ENCODE measurements at places on chromosomes 1 and 21. TPM values are rescaled to one million over a fixed set of nuclear protein-coding genes. Genes with fewer than 3 reads are reported as not detected.
A peak's percentile ranks its signal among the peaks of the same experiment; 100 is the strongest.

GRCh38 chr1:176029155-176029554 is 177.9 kb downstream of the COP1 start:
- no peak overlapping the region for H3K4me3 ChIP-seq
- no peak for DNase-seq
- H3K36me3 ChIP-seq, result peaks cover 11% of the 10 kb centered on the region
- no peak overlapping the region for H3K27ac ChIP-seq
- H3K4me1 ChIP-seq, result peaks cover 19% of the 10 kb centered on the region

DNA sequence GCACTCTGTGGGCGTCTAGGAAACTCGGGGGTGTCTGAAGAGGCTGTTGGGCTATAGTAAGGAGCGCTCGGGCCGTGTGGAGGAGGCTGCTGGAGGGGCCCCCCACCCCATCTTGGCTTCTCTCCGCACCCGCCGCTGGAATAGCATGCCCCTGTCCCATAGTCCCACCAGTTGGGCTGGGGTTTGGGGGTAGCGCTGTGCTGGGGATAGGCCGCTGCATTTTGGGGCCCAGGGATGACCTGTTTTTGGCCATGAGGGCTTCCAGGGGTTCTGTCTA is 511 bp downstream of the EFNA3 start:
- H3K27me3 ChIP-seq, result peaks cover 41% of the 10 kb centered on the region
- H3K4me3 ChIP-seq, result peak overlapping the region; percentile 72
- DNase-seq, result no peak
- peaks cover 2% of the 10 kb centered on the region for H3K36me3 ChIP-seq

DNA sequence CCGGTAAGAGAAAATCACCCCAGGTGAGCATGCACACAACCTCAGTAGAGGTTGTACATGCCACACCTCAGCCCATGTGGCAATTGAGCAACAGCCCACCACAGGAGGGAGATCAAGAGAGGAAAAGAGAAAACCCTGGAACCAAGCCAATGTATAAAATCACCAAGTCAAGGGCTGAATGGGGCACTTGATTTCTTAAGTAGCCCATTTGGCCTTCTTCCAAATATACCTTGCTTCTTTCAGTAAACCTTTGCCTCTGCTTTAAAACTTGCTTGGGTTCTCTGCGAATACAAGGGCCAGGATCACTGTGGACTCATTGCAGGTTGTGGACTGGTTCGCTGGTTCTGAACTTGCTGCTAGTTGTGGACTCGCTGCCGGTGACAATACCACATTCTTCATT is 1814.0 kb downstream of the PLA2G4A start:
- H3K4me3 ChIP-seq, result no peak overlapping the region
- H3K36me3 ChIP-seq, result no peaks in the 10 kb centered on the region
- H3K27me3 ChIP-seq, result no peaks in the 10 kb centered on the region

GRCh38 chr1:178418284-178418955 is 78.3 kb downstream of the CLEC20A start:
- H3K4me1 ChIP-seq, result no peaks in the 10 kb centered on the region
- no peak overlapping the region for H3K27ac ChIP-seq
- peaks cover under 1% of the 10 kb centered on the region for H3K27me3 ChIP-seq
- no peak for DNase-seq
- no peak overlapping the region for H3K4me3 ChIP-seq

DNA sequence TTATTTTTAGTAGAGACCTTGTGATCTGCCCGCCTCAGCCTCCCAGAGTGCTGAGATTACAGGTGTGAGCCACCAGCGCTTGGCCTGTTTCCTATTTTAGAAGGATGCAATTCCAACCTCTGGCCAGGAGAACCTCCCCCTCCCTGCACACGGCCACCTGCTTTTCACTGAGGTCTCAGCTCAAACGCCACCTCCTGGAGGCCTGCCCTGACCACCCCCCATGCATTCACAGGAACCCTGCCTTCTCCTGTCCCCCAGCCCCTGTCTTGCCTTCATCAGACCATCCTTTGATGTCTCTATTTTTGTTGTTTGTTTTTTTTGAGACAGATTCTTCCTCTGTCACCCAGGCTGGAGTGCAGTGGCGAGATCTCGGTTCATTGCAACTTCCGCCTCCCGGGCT is 2.3 kb downstream of the SRM start:
- peaks cover 7% of the 10 kb centered on the region for H3K36me3 ChIP-seq
- DNase-seq, result no peak
- no peaks in the 10 kb centered on the region for H3K27me3 ChIP-seq
- no peak overlapping the region for H3K27ac ChIP-seq
- peak overlapping the region; percentile 29 for H3K4me3 ChIP-seq

DNA sequence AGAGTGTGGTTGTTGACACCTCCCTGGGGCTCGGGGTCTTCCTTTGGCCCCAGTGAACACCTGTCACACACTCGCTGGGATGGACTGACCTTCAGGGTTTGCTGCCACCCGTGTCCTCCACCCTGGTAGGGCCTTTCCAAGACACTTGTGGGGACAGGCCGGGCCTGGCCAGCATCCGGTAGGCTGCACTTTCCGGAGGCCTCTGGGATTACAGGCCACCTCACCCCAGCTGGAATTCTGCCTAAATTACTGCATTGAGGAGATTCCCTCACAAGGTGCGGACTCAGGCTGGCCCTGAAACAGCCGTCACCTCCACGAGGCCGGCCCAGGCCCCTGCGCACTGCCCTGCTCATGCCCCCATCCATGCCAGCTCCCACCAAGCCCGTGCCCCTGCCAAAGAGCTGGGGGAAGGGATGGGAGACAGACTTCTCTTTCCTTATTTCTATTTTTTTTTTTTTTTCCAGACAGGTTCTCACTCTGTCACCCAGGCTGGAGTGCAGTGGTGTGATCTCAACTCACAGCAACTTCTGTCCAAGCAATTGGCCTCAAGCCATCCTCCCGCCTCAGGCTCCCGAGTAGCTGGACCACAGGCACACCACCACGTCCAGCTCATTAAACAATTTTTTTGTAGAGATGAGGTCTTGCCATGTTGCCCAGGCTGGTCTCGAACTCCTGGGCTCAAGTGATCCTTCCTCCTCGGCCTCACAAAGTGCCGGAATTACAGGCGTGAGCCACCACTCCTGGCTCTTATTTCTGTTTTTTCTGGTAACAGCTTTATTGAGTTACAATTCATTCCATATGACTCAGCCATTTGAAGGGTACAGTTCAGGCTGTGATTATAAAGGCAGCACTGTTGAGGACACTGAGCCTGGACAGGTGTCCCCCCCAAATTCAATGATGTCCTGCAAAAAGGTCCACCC is 11.3 kb downstream of the CSTB start:
- no peak for DNase-seq
- no peaks in the 10 kb centered on the region for H3K36me3 ChIP-seq
- H3K27me3 ChIP-seq, result no peaks in the 10 kb centered on the region
- H3K27ac ChIP-seq, result no peak overlapping the region

DNA sequence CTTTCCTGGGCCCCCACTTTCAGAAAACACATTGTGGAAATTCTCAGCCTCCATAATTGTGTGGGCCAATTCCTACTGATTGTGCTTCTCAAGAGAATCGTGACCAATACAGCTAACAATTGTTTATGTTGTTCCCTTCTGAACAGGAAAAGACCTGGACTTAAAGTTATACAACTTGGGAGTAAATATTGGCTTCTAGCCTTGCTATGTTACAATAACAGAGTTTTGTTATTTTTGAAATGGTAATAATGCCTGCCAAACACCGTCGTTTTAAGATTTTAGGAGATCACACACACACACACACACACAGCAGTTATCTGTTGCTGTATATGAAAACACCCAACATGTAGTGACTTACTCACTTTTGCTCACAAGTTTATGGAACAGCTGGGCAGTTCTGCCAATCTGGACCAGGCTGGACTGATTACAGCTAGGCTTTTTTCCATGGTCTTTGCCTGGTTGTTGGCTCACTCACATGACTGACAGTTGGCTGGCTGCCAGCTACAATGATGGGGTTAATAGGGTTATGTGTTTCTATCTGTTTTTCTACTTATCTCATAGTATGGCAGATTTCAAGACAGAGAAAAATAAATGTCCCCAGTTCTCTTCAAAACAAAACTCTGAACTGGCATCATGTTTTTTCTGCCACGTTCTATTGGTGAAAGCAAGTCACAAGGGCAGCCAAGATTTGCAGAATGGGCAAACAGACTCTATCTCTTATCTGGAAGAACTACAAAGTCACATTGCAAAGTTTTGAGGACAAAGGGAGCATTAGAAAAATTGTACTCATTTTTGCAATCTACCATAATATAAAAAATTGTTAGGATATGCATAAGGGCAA is 447.5 kb downstream of the NEGR1 start:
- no peaks in the 10 kb centered on the region for H3K36me3 ChIP-seq
- DNase-seq, result no peak
- H3K4me3 ChIP-seq, result no peak overlapping the region
- H3K27me3 ChIP-seq, result no peaks in the 10 kb centered on the region

GRCh38 chr1:234844479-234845031 is 234.6 kb upstream of the IRF2BP2 start:
- H3K27me3 ChIP-seq, result no peaks in the 10 kb centered on the region
- H3K27ac ChIP-seq, result peak overlapping the region; percentile 90
- DNase-seq, result peak; percentile 26
- peaks cover 96% of the 10 kb centered on the region for H3K4me1 ChIP-seq
- H3K36me3 ChIP-seq, result peaks cover 6% of the 10 kb centered on the region

- no peak for DNase-seq
- H3K4me1 ChIP-seq, result peaks cover 39% of the 10 kb centered on the region
- no peaks in the 10 kb centered on the region for H3K27me3 ChIP-seq
- H3K4me3 ChIP-seq, result peak overlapping the region; percentile 96
- H3K27ac ChIP-seq, result no peak overlapping the region
Observed at GRCh38 chr1:28326984-28327383, 1.9 kb upstream of the MED18 start.

DNA sequence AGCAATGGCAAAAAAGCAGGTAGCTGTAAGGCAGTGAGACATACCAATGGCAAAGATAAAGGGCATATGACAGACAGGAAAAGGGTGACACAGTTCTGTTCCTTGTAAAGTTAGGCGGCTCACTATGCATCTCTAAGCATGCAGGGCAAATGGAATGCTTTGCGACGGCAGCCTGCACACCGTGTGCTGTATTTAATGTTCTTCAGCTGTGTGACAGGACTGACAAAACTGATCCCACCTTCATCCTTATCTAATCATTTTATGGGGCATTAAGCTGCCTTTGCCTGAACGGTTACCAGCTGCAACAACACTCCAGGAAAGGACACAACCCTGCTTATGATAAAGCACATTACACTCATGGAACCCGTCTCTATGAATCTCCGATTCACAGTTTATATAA is 80.5 kb upstream of the VAV3 start:
- no peak overlapping the region for H3K27ac ChIP-seq
- H3K36me3 ChIP-seq, result no peaks in the 10 kb centered on the region
- no peaks in the 10 kb centered on the region for H3K27me3 ChIP-seq
- DNase-seq, result no peak

GRCh38 chr1:54936791-54937190 is 43.6 kb upstream of the TMEM61 start:
- no peak overlapping the region for H3K4me3 ChIP-seq
- no peak for DNase-seq
- no peaks in the 10 kb centered on the region for H3K27me3 ChIP-seq
- H3K4me1 ChIP-seq, result peaks cover 7% of the 10 kb centered on the region
- no peaks in the 10 kb centered on the region for H3K36me3 ChIP-seq

DNA sequence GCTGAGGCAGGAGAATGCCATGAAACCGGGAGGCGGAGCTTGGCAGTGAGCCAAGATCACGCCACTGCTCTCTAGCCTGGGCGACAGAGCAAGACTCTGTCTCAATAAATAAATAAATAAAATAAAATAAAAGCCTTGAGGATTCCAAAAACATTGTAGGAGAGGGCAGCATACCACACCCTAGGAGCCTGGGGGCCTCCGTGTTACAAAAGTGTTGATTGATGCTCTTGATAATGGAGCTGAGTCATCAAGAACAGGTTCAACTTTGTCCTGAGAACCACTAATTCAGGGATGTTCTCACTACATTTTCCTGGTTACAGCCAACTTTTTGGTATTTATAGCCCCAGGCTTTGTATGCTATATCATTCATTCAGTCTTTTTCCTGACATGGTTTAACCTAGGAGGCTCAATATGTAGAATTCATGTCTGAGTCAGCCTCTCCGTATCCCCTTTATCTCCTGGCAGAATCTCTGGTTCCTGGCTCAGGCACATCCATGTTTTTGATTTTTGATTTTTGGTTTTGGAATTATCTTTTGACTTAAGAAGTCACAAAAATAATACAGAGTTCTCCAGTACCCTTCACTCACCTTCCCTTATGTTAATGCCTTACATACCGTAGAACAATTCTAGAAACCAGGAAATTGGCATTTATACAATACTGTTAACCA is 69.4 kb downstream of the LRRC8D start:
- peaks cover 6% of the 10 kb centered on the region for H3K36me3 ChIP-seq
- no peak overlapping the region for H3K4me3 ChIP-seq
- H3K27ac ChIP-seq, result peak overlapping the region; percentile 65

DNA sequence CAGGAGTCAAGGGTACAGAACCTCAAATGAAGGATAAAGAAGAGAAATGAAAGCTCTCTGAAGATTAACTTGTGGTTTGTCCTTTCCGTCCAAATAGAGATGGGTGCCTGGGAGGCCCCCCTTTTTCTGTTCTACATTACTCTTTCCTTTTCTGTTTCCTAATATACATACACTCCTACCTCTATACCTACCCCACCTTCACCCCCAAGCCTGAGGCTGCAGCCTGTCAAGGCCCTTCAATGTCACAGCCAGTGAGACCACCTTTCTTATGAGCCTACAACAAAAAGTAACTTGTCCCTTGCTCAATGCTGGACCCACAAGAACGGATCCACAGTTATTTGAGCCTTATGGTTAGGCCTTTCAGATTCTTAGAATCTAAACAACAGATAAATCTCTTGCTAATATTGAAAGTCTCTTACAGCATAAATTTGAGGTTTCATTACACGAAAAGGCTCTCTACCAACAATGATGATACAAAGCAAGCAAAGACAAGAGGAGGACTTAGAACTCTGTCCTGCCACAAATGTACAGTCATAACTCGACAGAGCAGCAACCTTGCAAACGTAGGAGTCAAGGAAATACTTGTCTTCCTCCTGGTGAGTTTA is 4.1 kb upstream of the TRAF3IP3 start:
- DNase-seq, result peak; percentile 60
- H3K27ac ChIP-seq, result peak overlapping the region; percentile 97
- H3K36me3 ChIP-seq, result peaks cover 9% of the 10 kb centered on the region
- H3K27me3 ChIP-seq, result no peaks in the 10 kb centered on the region

DNA sequence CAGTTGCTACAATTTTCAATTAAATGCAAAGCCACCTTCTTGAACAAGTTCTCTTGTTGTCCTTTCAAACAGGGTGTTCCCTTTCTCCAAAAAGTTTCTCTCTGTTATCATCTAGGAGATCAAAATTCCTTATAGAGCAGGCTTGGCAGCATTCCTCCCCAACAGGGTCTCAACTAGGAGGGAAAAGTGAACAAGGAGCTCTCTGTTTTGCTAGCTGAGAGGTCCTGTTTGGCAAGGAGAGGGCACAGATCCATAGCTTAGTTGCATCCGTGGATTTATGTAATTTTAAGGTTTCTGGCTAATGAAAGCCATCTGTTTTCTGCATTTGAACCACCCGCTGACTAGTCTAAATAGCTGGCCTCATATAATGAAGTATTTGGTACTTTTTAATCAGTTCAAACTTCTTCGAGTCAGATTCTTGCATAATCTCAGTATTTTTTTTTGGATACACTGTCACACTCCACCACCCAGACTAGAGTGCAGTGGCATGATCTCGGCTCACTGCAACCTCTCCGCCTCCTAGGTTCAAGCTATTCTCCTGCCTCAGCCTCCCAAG is 54.0 kb downstream of the APP start:
- DNase-seq, result no peak
- no peak overlapping the region for H3K4me3 ChIP-seq
- no peak overlapping the region for H3K27ac ChIP-seq
- H3K36me3 ChIP-seq, result no peaks in the 10 kb centered on the region
- peaks cover 11% of the 10 kb centered on the region for H3K4me1 ChIP-seq

The AMY1A gene
- not detected for total RNA-seq

The FAM72D gene
- total RNA-seq, result 22.0 TPM

The SPAG17 gene
- total RNA-seq, result not detected

The TPTE gene
- total RNA-seq, result not detected

Measured in activated T-cell treated with anti-CD3 and anti-CD28 coated beads, Interleukin-2, amount 50 U/mL, for 72 hours (primary cell).